ENCODE measurements at places on chromosomes 1 and 21. TPM values are rescaled to one million over a fixed set of nuclear protein-coding genes. Genes with fewer than 3 reads are reported as not detected.

GRCh38 chr1:95117207-95118066 is at the start of gene TLCD4:
TLCD4 (plus strand) TSS chr1:95117355; CDS start chr1:95143902, 26,547 bp downstream.
- no peak for DNase-seq
- peak within 1 kb of the TSS; percentile 57 for H3K4me3 ChIP-seq
- no peak within 1 kb of the TSS for H3K27ac ChIP-seq
- H3K36me3 ChIP-seq: no peaks in the 10 kb centered on the region
- H3K27me3 ChIP-seq: peaks cover 13% of the 10 kb centered on the region

- no peaks in the 10 kb centered on the region for H3K27me3 ChIP-seq
- no peak overlapping the region for H3K4me3 ChIP-seq
- no peak overlapping the region for H3K27ac ChIP-seq
- H3K4me1 ChIP-seq: no peaks in the 10 kb centered on the region
- DNase-seq: no peak
Measured at GRCh38 chr1:184322253-184322652, 64.6 kb upstream of the C1orf21 start.

GRCh38 chr1:73556270-73556669 is 641.7 kb downstream of the LRRIQ3 start:
- no peak overlapping the region for H3K27ac ChIP-seq
- H3K4me3 ChIP-seq: no peak overlapping the region
- H3K36me3 ChIP-seq: no peaks in the 10 kb centered on the region
- DNase-seq: no peak
- H3K4me1 ChIP-seq: no peaks in the 10 kb centered on the region
- H3K27me3 ChIP-seq: no peaks in the 10 kb centered on the region

AQP10 gene
- total RNA-seq: not detected

OR2T5 gene
- not detected for total RNA-seq

DCST1 gene
- total RNA-seq: not detected

- no peak overlapping the region for H3K4me3 ChIP-seq
- no peak for DNase-seq
- H3K4me1 ChIP-seq: no peaks in the 10 kb centered on the region
- H3K36me3 ChIP-seq: no peaks in the 10 kb centered on the region
- no peak overlapping the region for H3K27ac ChIP-seq
Measured at GRCh38 chr1:203590603-203591002, 36.0 kb upstream of the ATP2B4 start.

GRCh38 chr1:241827264-241827663 is 20.7 kb upstream of the EXO1 start:
- H3K4me1 ChIP-seq: no peaks in the 10 kb centered on the region
- H3K27ac ChIP-seq: no peak overlapping the region
- no peak overlapping the region for H3K4me3 ChIP-seq
- DNase-seq: no peak
- H3K36me3 ChIP-seq: no peaks in the 10 kb centered on the region
- no peaks in the 10 kb centered on the region for H3K27me3 ChIP-seq

FNDC5 gene
- total RNA-seq: 2.6 TPM

GRCh38 chr1:81121306-81121705 is 679.4 kb upstream of the ADGRL2 start:
- DNase-seq: no peak
- H3K27ac ChIP-seq: no peak overlapping the region
- H3K4me1 ChIP-seq: no peaks in the 10 kb centered on the region
- H3K36me3 ChIP-seq: no peaks in the 10 kb centered on the region
- H3K27me3 ChIP-seq: no peaks in the 10 kb centered on the region

KRTAP7-1 gene
- not detected for total RNA-seq

GRCh38 chr1:236301958-236302335 is 20.2 kb upstream of the ERO1B start:
- peaks cover 5% of the 10 kb centered on the region for H3K4me1 ChIP-seq
- H3K4me3 ChIP-seq: no peak overlapping the region
- no peaks in the 10 kb centered on the region for H3K36me3 ChIP-seq
- DNase-seq: no peak

- H3K4me3 ChIP-seq: no peak overlapping the region
- H3K36me3 ChIP-seq: no peaks in the 10 kb centered on the region
- H3K4me1 ChIP-seq: no peaks in the 10 kb centered on the region
- no peak for DNase-seq
- no peak overlapping the region for H3K27ac ChIP-seq
- no peaks in the 10 kb centered on the region for H3K27me3 ChIP-seq
Measured at GRCh38 chr1:116323491-116323890, 49.6 kb upstream of the ATP1A1 start.

- H3K27ac ChIP-seq: no peak overlapping the region
- H3K27me3 ChIP-seq: no peaks in the 10 kb centered on the region
- no peaks in the 10 kb centered on the region for H3K4me1 ChIP-seq
- H3K36me3 ChIP-seq: no peaks in the 10 kb centered on the region
- no peak overlapping the region for H3K4me3 ChIP-seq
Measured at GRCh38 chr1:25208561-25209222, 23.6 kb downstream of the SYF2 start.

GRCh38 chr1:203428981-203429599 is 46.5 kb upstream of the PRELP start:
- no peaks in the 10 kb centered on the region for H3K4me1 ChIP-seq
- DNase-seq: no peak
- H3K27ac ChIP-seq: no peak overlapping the region
